Activated CD8-positive, alpha-beta T cell treated with anti-CD3 and anti-CD28 coated beads for 36 hours (primary cell): ENCODE measurements at places on chromosomes 7 and 10. TPM values are rescaled to one million over a fixed set of nuclear protein-coding genes. Genes with fewer than 3 reads are reported as not detected.

The FOXI2 gene
- total RNA-seq, result not detected

DNA sequence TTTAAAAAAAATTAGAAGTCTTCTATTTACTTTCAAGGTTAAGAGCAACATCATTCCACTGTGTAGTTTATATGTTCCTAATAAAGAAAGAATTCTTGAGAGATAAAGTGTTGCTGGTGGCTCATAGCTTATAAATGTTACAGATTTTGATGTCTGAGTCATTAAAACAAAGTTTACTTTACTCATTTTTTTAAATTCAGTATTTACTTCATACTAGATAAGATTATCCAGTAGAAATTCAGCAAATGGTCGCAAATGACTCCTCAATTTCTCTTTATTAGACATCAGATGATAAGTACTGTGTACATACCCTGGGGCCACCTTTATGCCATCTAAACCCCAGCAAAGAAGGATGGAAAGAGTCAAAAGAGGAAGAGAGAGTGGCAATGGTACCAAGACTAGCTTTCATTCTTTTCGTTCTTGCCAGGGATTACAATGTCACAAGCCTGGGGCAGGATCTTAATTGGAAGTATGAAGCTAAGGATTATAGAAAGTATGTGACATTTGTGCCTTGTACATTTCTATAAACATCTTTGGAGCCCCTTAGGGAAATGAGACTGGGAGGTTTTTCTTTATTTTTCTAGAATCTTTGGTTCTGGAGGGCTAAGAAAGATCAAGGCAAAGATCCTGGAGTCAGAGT lies 206.1 kb downstream of the CHRM2 start:
- DNase-seq, result no peak

- DNase-seq, result no peak
These were observed 167.6 kb upstream of the INSYN2A start for GRCh38 chr10:127364034-127364433.

The HECW1 gene
- total RNA-seq, result not detected

GRCh38 chr7:111259991-111260390 lies 169.1 kb downstream of the LRRN3 start:
- no peak for DNase-seq

DNA sequence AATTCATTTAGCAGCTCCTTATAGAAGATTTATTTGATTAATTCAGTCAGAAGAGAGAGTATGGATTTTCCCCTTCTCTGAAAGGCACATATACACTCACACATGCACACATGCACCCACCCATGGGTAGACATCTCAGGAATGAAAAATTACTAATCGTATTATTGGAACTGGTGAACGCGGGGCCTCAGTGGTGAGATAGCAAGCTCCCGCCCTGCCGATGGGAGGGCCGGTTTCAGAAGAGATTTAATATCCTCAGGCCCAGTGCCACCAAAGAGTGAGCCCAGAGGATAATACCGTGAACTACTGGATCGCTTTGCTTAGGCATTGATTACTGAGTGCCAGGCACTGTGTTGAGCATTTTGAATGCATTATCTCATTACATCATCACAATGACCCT lies 38.0 kb upstream of the EMX2 start:
- no peak for DNase-seq

The SDK1 gene
- 0.25 TPM for total RNA-seq

DNA sequence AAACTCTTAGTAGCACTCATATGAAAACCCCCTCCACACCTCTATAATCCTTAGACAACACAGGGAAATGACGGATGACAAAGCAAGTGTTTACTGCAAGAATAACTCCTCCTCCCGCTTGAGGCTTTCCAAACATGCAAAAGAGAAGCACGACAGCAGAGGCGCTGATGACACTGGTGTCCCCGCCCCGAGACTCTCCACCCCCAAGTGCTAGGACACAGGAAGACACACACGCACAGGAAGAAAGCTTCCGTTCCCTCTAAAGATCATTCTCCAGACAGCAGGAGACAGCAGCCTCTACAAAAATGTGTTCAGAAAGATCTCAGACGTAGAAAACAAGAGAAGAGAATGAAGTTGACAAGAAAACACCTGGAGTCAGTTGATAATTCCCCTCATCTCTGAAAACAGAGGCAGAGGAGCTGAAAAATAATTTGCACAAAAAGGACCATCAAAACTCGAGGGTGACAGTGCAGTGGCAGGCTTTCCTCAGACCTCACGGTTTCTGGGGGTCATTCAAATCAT lies 90.2 kb downstream of the DLG5 start:
- DNase-seq, result peak; percentile 84

The CPA5 gene
- 0.88 TPM for total RNA-seq

The DENND2A gene
- not detected for total RNA-seq

The NACAD gene
- 0.31 TPM for total RNA-seq

DNA sequence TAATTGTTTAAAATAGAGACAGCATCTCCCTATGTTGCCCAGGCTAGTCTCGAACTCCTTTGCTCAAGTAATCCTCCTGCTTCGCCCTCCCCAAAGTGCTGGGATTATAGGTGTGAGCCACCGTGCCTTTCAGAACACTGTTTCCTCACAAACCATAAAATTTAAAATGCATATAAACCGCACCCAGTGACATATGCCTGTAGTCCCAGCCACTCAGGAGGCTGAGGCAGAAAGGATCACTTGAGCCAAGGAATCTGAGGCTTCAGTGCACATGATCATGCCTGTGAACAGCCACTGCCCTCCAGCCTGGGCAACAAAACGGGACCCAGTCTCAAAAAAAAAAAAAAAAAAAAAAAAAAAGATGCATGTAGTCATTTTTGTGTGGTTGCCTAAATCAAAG lies 36.8 kb downstream of the ACBD5 start:
- no peak for DNase-seq

GRCh38 chr10:111093741-111094380 lies 17.0 kb downstream of the ADRA2A start:
- no peak for DNase-seq

The AOAH gene
- total RNA-seq, result 10.4 TPM

- DNase-seq, result no peak
These were observed 259.7 kb downstream of the EXOC4 start for GRCh38 chr7:133512560-133512959.

GRCh38 chr7:20033621-20034400 lies 183.4 kb downstream of the MACC1 start:
- no peak for DNase-seq

DNA sequence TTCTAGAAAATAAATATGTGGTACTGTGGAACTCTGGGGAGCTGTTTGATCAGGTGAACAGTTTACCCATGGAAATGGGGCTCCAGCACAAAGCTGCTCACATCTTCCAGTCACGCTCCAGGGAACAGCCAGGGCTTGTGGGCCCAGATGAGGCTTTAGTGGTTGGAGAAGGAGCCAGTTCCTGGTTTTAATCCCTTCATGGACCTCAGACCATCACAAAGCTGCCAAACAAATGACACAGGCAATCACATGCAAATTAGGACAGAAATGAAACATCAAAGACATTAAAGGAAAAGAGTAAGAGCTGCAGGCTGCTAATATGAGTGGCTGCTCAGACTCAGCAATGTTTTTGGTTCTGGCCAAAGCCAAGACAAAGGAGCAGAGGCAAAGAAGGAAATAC lies 2.2 kb upstream of the ATP6V0E2 start:
- DNase-seq, result no peak

DNA sequence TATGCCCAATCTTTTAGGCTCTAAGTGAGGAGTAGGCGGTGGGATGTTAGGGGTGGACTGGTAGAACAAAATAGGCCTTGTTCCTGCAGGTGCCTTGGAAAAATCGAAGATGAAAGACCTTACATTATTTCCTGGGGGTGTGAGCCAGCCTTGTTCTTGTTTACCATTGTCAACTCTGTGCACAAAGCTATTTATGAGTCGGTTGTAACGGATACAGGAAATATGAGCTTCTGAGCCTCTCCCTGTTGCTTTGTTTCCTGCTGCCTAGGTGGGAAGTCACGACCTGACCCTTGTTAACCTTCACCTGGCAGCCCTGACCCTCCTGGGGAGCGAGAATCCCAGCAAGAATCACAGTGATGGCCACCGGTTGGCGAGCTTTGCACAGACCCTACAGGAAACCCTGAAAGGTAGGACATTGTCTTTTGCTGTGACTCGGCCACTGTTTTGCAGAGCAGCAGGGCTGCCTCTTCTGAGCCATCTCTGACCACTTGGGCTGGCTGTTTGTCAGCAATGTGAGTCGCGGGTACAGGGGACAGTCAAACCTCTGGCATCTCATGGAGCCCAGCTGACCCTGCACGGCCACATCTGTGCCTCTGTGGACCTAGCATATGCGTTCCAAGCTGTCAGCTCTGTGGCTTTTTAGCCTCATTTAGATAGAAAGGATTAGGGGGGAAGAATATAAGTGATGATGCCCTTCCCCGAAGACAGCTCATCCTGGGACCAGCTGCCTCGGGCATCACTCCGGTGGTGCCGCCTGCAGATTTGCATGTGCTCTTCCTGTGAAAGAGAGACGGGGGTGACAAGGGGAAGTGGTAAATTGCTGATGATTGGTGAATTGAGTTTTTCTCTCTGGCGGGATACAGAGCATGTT lies 102.1 kb upstream of the ANLN start:
- peak; percentile 53 for DNase-seq

The LRRC4 gene
- not detected for total RNA-seq

GRCh38 chr10:115950320-115950719 lies 322.7 kb downstream of the GFRA1 start:
- no peak for DNase-seq

- no peak for DNase-seq
These were observed 91.5 kb downstream of the SEMA3D start for GRCh38 chr7:85095366-85095765.

The OR2A7 gene
- 2.1 TPM for total RNA-seq

The GHRHR gene
- total RNA-seq, result not detected

DNA sequence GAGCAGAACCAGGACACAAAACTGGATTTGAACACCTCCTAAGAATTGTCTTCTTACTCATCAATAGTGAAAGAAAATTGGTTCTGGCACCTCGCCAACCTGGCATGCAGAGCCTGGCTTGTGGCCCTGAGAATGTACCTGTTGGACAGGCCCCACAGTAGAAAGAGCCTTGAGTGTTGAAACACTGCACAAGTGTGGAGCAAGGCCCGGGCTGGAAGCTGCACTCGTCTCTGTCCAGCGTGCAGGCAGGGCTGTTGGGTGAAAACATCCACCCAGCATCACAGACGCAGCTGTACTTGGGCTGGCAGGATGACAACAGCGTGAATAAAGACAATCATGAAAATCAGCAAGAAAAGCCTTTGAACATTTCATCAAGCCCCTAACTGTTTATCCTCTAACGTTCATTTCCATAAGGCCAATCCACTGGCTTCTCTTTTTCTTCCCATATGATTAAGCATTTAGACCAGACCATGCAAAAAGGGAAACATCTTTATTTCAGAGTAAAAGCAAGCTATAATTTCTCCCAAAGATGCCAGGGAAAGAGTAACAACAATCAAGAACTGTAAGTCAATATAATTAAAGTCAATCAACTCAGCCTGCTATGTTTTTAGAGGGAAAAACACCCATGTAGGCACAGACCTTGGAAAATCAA lies 15.6 kb downstream of the CUBN start:
- peak; percentile 9 for DNase-seq

DNA sequence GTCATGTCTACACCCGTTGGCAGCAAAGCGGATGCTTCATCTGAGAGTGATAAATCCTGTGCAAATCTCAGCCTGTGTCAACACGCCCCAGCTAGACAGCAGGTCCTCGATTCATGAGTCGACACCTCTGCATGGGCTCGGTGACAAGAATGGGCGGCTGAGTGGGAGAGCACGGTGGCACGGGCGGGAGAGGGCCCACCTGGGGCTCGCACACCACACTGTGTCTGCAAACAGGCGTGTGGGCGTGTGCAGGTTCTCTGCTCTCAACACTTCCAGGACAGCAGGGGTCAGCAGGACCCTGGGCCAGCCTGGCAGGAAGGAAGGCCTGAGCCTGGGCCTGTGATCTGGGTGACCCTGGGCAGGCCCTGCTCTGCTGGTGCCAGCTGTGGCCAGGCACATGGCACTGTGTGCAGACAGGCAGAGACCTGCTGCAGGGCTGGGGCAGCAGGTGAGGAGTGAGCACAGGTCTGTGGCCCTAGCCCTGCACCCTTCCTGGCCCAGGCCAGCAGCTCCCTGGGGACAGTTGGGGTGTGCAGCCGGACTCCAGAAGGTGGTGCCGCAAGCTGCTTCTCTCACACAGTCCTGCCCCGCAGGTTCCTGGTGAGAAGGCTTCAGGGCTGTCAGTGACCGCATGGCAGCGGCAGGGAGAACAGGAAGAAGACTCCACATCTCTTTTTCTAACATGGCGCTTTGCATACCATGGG lies 216.4 kb downstream of the ELFN1 start:
- no peak for DNase-seq

- DNase-seq, result no peak
These were observed 8.5 kb upstream of the ANKRD61 start for GRCh38 chr7:6022707-6023106.

- peak; percentile 85 for DNase-seq
These were observed 14.3 kb downstream of the ZC3HAV1 start for GRCh38 chr7:139095194-139095659.

DNA sequence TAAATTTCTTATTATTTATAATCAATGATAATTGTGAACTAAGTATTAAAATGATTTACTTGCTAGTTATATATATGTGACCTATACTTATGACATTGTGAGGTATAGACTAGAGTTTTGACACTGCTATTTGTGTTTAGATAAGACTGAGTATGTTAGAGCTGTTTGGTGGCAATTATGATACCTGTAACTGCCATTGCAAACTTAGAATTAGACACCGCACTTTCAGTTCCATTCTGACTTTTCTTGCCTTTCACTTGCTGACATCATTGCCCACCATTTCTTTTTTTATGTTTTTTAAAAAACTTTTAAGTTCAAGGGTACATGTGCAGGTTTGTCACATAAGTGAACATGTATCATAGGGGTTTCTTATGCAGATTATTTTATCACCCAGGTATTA lies 214.5 kb downstream of the MBL2 start:
- no peak for DNase-seq

The GJC3 gene
- 0.47 TPM for total RNA-seq

GRCh38 chr7:45658716-45659495 lies 84.7 kb downstream of the ADCY1 start:
- DNase-seq, result no peak

The CAMK2B gene
- total RNA-seq, result 0.97 TPM

The VWC2 gene
- not detected for total RNA-seq

DNA sequence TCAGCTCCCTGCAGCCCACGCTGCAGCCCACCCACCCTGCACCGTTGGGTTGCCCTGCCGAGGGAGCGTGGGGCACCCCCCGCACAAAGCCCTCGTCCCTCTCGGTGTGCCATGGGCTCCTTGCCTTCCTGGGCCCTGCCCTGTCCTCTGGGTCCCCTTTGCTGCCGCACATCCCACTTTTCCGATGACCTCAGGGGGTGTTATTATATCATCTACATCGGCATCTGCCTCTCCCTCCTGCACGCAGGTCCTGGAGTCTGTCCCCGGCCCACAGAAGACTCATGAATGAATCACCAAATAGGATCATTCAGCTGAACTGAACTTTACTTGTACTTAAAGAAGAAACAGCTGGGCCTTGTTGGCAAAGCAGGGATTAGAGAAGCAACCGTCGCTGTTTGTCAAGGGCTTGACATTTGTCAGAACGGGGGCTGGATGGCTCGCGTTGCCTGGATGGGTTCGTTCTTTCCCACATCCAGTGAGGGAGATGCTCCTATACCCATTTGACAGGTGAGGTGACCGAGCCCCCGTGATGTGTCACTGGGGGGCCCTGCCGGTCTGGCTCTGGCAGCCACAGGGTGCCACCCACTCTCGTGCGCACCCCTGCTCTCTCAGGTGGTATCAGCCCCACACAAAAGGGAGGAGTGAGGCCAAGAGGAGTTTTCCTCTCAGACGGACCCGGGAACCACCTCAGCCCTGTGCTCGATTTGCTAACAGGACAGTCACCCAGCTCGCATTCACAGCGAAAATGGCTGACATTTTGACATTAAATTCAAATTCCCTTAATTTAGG lies 58.6 kb upstream of the EBF3 start:
- no peak for DNase-seq

The ZCWPW1 gene
- 2.5 TPM for total RNA-seq

The KLLN gene
- total RNA-seq, result 0.43 TPM

The ZNF3 gene
- 18.9 TPM for total RNA-seq

The EGR2 gene
- 46.6 TPM for total RNA-seq
